ENCODE measurements at places on chromosomes 1 and 21.

DNA sequence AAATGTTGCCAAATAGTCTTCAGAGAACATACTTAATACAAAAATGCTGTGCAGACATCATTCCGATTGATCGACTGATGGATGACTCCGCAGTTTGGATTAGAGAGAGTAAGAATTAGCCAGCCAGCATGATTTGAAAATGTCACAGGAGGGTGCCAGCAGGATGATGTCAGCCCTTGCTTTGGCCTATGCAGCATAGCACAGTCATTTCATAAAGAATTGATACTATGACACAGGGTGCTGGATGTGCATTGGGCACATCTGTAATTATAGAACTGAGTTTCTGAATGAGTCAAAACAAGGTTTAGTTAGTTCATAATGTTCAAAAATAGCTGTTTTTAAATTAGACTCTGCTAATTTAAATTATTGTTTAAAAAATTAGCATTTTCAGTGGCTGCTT is 21.6 kb upstream of the TRAF5 start:
- DNase-seq: no peak
- H3K27me3 ChIP-seq: no peaks in the 10 kb centered on the region
- H3K4me1 ChIP-seq: no peaks in the 10 kb centered on the region
- H3K27ac ChIP-seq: no peak overlapping the region

GRCh38 chr21:42925114-42925926 is at the start of gene ERVH48-1:
TSS of gene ERVH48-1 (minus strand) at chr21:42925630. CDS start at chr21:42919006, 6,624 bp downstream.
- H3K4me1 ChIP-seq: peaks cover 10% of the 10 kb centered on the region
- H3K27ac ChIP-seq: no peak within 1 kb of the TSS
- H3K27me3 ChIP-seq: no peaks in the 10 kb centered on the region
- DNase-seq: peak; percentile 65

GRCh38 chr1:153602749-153603148 is 10.2 kb downstream of the S100A16 start:
- peaks cover 14% of the 10 kb centered on the region for H3K4me1 ChIP-seq
- DNase-seq: no peak
- no peaks in the 10 kb centered on the region for H3K36me3 ChIP-seq
- no peak overlapping the region for H3K27ac ChIP-seq

DNA sequence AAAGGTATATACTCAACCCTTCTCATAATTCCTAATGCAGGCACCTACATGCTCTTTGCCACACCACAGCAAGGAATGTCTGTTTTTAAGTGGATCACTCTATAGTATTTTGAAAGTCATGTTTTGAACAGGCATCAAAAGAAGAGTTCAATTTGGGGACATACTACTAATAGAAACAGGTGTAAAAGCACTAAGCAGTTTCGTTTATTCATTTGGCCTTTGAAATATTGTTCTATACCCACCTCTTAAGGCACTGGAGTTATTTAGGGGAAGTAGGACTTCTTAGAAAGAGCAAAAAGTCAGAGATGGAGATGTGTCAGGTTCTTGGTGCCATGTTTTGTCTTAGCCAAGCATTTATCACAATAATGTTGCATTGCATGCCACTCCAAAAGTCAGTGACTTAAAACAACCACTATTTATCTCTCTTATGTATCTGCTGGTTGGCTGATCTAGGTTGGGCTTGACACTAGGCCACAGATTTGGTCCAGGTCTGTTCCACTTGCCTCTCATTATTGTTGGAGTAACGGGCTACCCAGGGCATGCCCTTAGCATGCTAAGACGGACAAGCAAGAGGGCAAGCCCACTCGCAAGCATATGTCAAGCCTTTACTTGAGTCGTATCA is 107.5 kb downstream of the RGL1 start:
- H3K36me3 ChIP-seq: no peaks in the 10 kb centered on the region
- no peaks in the 10 kb centered on the region for H3K27me3 ChIP-seq
- H3K4me1 ChIP-seq: peaks cover 7% of the 10 kb centered on the region
- H3K4me3 ChIP-seq: no peak overlapping the region
- no peak overlapping the region for H3K27ac ChIP-seq

GRCh38 chr1:107525961-107526360 is 385.1 kb downstream of the NTNG1 start:
- no peaks in the 10 kb centered on the region for H3K4me1 ChIP-seq
- H3K36me3 ChIP-seq: no peaks in the 10 kb centered on the region
- no peak for DNase-seq
- no peak overlapping the region for H3K27ac ChIP-seq
- no peaks in the 10 kb centered on the region for H3K27me3 ChIP-seq

- H3K4me1 ChIP-seq: no peaks in the 10 kb centered on the region
- DNase-seq: no peak
- no peaks in the 10 kb centered on the region for H3K36me3 ChIP-seq
- no peak overlapping the region for H3K27ac ChIP-seq
- H3K27me3 ChIP-seq: no peaks in the 10 kb centered on the region
These were observed 9.3 kb downstream of the SLC16A1 start for GRCh38 chr1:112946683-112947082.

DNA sequence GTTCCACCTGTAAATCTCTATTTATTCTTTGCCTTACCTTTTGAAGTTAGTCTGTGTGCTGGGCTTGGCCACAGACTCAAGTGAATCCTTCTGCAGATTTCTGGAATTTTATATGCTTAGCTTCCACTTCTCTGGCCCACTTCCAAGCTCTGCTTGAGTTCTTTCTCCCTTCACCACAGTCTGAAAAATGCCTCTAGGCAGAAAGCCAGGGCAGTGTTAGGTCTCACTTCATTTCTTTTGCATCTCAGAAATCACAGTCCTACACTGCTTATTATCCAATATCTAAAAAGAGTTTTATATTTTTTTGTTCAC is 48.9 kb downstream of the INKA2 start:
- DNase-seq: no peak
- H3K36me3 ChIP-seq: peaks cover 24% of the 10 kb centered on the region
- peaks cover 6% of the 10 kb centered on the region for H3K4me1 ChIP-seq
- no peak overlapping the region for H3K4me3 ChIP-seq
- no peaks in the 10 kb centered on the region for H3K27me3 ChIP-seq
- peak overlapping the region; percentile 35 for H3K27ac ChIP-seq

GRCh38 chr1:239717097-239717917 is 330.9 kb downstream of the CHRM3 start:
- H3K36me3 ChIP-seq: no peaks in the 10 kb centered on the region
- H3K4me3 ChIP-seq: peak overlapping the region; percentile 9
- DNase-seq: peak; percentile 25

- H3K4me3 ChIP-seq: peak overlapping the region; percentile 92
- peak; percentile 38 for DNase-seq
- peaks cover 2% of the 10 kb centered on the region for H3K27me3 ChIP-seq
- H3K4me1 ChIP-seq: peaks cover 7% of the 10 kb centered on the region
- peak overlapping the region; percentile 5 for H3K27ac ChIP-seq
These were observed 3.2 kb upstream of the SAMD13 start for GRCh38 chr1:84298328-84298683.

- H3K27ac ChIP-seq: no peak overlapping the region
- no peak for DNase-seq
- H3K36me3 ChIP-seq: no peaks in the 10 kb centered on the region
- H3K27me3 ChIP-seq: no peaks in the 10 kb centered on the region
- H3K4me1 ChIP-seq: no peaks in the 10 kb centered on the region
These were observed 108.8 kb downstream of the NPHP4 start for GRCh38 chr1:5883129-5884048.

DNA sequence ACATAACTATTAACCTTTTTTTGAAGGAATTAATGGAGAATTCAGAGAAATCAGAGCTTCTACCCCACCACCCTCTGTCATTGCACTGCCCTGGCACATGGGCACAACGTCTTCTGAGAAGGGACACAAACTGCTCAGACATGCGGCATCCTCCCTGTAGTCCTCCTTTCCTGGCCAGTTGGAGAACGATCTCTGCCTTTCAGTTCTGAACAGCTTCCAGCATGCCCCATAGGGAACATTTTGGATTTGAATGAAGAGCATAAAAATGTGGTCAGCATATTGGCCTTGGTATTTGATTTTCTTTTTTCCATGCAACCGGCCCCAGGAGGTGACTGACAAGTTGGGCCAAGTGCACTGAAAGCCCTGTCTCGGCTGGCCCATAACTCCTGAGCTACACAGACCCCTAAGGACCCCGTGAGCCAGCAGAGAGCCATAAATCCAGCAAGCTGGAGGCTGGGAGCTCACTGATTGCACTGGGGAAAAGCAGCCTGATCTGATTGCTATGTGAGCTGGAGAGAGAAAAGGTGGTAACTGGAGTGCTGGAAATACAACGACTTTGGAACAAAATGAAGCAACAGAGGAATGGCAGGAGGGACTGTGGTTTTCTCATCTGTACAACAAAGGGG is 10.9 kb upstream of the BLACAT1 start:
- H3K27me3 ChIP-seq: peaks cover 3% of the 10 kb centered on the region
- no peak for DNase-seq
- no peaks in the 10 kb centered on the region for H3K36me3 ChIP-seq
- no peak overlapping the region for H3K27ac ChIP-seq
- no peaks in the 10 kb centered on the region for H3K4me1 ChIP-seq

DNA sequence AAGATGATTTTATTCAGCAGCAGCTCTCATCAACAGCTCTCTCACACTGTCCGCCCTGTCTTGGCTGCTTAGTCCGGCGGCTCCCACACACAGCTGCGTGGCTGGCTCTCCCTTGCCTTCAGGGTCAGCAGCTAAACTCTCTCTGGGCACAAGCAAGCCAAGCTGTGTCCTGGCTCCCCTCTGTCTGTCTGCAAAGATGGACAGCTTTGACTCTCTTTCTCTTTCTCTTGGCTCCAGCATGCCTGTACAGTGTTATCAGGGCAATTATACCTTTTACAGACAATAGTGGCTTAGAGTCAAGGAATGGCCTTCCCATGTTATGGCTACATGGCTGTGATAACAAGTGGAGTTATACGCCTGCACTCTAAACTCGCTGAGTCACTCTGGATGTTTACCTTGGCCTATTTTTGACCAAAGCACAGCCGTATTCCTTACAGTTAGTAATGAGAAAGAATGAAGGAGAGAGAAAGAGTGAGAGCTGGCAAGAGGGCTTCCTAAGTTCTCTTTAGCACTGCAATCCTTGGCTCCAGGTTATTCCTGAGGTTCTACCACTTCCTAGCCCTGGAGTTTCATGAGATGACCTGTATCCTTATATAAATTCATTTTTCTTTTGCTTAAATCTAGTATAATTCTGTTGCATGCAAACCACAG is 59.9 kb upstream of the ZSWIM5 start:
- no peak for DNase-seq
- no peaks in the 10 kb centered on the region for H3K36me3 ChIP-seq

DNA sequence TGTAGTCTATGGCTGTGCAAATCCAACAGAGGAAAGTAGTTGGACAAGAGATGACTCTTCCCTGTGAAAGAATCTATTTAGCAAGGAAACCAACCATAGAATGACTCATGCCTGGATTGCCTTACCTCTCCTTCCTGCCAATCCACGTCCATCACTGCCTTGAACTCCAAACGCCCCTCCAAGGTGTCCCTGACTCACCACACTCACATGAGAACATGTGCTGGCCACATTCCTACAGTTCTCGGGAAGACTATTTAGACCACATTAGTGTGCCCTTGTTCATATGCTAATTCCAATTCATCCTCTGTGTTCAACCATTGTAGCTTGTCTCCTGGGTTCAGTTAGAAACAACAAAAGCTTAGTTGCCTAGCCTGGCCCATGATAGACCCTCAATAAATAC is 157.3 kb downstream of the SLC30A10 start:
- no peaks in the 10 kb centered on the region for H3K4me1 ChIP-seq
- no peak for DNase-seq
- H3K36me3 ChIP-seq: no peaks in the 10 kb centered on the region
- no peak overlapping the region for H3K27ac ChIP-seq
- H3K27me3 ChIP-seq: no peaks in the 10 kb centered on the region

DNA sequence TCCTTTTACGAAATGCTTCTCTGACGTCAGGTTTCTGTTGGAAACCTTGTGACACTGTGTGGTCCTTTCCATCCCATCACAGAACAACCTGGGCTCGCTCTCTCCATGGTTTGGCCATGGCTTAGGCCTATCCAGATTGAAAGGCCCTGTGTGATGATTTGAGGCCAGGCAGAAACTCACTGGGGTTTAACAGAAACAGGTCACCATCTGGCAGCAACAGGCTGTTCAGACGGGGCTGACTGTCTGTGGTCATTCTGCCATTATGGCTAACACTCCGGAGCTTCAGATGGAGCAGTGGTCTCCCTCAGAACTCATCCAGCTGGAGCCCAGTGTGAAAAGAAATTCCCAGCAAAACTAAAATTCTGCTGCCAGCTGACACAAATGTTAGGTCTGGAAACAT is 9.3 kb downstream of the PLEKHM2 start:
- H3K36me3 ChIP-seq: no peaks in the 10 kb centered on the region
- H3K27ac ChIP-seq: no peak overlapping the region
- peaks cover 21% of the 10 kb centered on the region for H3K4me1 ChIP-seq

DNA sequence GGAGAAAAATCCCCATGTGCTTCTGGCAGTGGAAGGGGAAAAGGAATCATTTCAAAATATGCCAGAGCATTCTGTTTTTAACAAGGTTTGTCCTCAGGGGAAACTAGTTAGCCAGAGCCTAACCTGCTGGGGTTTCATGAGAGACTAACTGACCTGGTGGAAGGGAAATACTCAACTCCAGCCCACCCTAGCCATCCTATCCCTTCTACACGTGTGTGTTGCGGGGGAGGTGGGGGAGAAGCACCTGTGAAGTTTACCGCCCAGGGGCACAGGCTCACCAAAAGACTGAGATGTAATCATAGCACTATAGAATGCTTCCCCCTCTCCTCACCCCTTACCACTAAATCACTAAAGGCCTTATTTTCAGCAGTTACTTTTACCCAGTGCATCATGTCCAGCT is 139.5 kb downstream of the GRIK3 start:
- DNase-seq: no peak
- H3K4me3 ChIP-seq: no peak overlapping the region
- no peak overlapping the region for H3K27ac ChIP-seq
- no peaks in the 10 kb centered on the region for H3K36me3 ChIP-seq

DNA sequence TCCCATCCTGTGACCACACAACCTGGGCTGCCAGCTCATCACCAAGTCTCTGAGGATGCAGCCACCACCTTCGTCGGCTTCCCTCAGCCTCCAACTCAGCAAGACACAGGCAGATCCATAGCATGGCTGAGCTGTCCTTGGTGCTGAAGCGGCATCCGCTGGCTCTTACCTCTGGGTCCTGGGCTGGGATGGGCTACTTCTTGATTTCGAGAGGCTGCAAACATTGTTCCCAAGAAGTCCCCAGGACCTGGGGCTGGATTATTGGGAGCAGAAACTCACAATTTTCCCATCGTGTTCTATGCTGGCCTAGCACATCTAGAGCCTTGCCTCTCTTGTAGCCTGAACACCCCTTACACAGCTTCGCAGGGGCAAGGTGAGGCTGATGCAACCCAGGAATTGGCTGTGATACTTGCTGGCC is 24.9 kb upstream of the C1QA start:
- H3K36me3 ChIP-seq: no peaks in the 10 kb centered on the region
- no peak overlapping the region for H3K4me3 ChIP-seq
- peak; percentile 19 for DNase-seq
- H3K27ac ChIP-seq: no peak overlapping the region

- no peaks in the 10 kb centered on the region for H3K36me3 ChIP-seq
- no peak overlapping the region for H3K27ac ChIP-seq
- H3K4me3 ChIP-seq: no peak overlapping the region
These were observed 31.0 kb upstream of the MAN1A2 start for GRCh38 chr1:117336088-117336817.

GRCh38 chr1:155022927-155023236 is 10.7 kb downstream of the DCST2 start:
- H3K36me3 ChIP-seq: no peaks in the 10 kb centered on the region
- DNase-seq: no peak
- H3K4me1 ChIP-seq: peaks cover 3% of the 10 kb centered on the region
- H3K27ac ChIP-seq: no peak overlapping the region
- H3K4me3 ChIP-seq: no peak overlapping the region
